ENCODE measurements at places on chromosomes 7 and 10. TPM values are rescaled to one million over a fixed set of nuclear protein-coding genes. Genes with fewer than 3 reads are reported as not detected.

The KLF14 gene
- 0.69 TPM for total RNA-seq

The GATAD1 gene
- total RNA-seq = 59.2 TPM

The RAMP3 gene
- not detected for total RNA-seq

The CDK14 gene
- total RNA-seq = 2.0 TPM

The TUBAL3 gene
- total RNA-seq = not detected

The OR2A1 gene
- total RNA-seq = not detected

The HOXA4 gene
- 0.83 TPM for total RNA-seq
